ENCODE measurements at places on chromosomes 1 and 21. TPM values are rescaled to one million over a fixed set of nuclear protein-coding genes. Genes with fewer than 3 reads are reported as not detected.

DNA sequence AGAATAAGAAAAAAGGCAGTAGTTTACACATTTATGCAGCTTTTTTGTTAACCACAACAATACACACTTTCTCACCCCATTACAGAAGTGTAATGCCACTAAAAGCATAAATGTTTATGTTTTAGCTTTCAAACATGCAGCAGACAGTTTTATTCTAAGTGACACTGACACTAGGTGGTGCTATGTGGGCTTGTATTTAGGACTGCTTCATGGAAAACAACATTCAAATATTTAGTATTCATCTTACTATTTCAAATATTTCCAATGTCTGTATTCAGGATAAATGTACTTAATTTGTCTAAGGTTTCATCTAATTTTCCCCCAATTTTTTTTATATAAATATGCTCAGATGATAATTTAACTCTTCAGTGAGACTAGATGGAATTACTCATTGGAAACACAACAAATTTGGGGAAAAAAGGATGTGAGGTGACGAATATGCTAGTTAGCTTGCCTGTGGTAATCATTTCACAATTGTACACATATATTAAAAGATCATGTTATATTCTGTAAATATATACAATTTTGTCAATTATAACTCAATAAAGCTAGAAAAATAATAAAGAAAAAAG lies 71.4 kb downstream of the USP1 start:
- no peak overlapping the region for H3K27ac ChIP-seq
- H3K4me1 ChIP-seq, result no peaks in the 10 kb centered on the region
- H3K36me3 ChIP-seq, result peaks cover 6% of the 10 kb centered on the region
- DNase-seq, result no peak
- H3K4me3 ChIP-seq, result no peak overlapping the region

DNA sequence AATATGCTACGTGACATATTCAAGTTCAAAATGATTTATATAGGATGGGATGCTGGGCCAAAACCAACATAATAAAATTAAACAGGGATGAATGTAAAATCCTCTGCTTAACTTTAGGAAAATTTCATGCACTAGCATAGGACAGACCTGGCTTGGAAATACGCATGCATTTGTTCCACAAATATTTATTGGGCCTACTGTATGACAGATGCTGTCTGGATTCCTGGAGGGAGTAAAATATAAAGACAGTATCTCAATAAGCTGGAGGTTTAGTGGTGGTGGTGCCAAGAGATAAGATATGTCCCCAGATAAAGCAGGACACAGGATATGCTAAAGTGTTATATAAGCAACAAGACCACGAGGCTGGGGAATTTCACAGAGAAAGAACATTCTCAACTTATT lies 15.1 kb downstream of the RCSD1 start:
- no peaks in the 10 kb centered on the region for H3K27me3 ChIP-seq
- H3K36me3 ChIP-seq, result no peaks in the 10 kb centered on the region
- H3K27ac ChIP-seq, result no peak overlapping the region
- DNase-seq, result no peak
- no peak overlapping the region for H3K4me3 ChIP-seq

DNA sequence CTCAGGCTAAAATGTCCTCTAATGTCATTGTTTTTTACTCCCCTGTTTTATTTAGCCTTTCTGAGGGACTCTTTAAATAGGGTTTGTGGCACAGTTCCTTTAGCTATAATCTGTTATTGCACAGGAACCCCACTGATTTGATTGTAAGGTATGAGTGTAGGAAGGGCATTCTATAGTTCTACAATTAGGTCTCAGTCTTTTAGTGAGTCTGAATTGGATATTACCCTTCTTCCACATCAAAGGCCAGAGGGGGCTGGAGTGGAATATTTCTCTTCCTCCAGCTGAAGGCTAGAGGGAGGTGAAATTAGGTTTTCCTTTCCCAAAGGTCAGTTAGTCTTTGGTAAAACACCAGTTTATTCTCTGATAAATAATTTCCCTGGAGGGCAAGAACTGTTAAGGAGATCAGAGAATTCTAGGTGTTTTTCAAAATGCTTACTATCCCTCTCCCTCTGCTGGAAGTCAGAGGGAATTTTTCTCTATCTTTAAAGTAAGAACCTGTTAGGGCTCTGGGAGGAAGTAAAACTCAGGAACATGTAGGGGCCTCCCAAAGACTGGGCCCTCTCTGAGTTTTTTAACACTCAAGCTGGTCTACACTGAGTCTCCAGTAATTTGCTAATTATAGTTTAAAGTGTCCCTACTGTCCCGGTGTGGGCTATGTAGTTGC lies 176.3 kb upstream of the ZNHIT6 start:
- no peak for DNase-seq
- H3K4me1 ChIP-seq, result no peaks in the 10 kb centered on the region
- no peak overlapping the region for H3K27ac ChIP-seq
- no peaks in the 10 kb centered on the region for H3K27me3 ChIP-seq
- H3K4me3 ChIP-seq, result no peak overlapping the region

LYPD8 gene
- 1.6 TPM for total RNA-seq

HRNR gene
- total RNA-seq, result not detected

DNA sequence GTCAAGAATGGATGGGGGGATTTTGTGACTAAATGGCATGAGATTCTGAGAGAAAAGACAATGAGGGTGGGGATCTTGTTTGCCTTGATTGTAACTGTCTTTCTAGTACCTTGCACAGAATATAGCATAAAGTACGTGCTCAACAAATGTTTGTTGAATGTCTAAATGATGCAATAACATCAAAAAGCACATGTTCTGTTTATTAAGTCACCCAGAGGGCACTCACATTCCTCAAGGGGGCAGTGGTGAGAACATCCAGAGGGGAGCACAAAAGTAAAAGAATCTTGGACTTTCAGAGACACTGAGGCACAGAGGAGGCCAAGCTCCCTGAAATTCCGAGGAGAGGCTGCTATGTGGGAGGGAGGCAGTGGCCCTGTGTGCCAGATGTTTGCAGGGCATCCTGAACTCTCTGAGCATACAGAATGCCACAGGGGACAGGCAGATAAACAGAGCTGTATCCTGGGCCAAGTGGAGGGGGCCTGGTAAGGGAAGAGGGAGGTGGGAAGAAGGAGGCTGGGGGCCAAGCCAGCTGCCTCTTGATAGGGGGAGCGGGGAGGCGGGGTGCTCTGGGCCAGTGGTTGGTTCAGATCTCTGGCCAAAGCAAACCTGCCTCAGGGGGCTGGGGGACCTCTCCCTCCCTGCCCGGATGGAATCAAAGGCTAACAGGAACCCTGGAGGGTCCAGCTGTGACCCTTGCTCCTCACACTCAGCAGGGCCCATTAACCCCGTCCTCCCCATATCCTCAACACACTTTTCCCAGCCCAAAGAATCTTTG lies 6.5 kb upstream of the ATP1A2 start:
- no peak for DNase-seq
- H3K27me3 ChIP-seq, result no peaks in the 10 kb centered on the region
- H3K4me3 ChIP-seq, result no peak overlapping the region
- no peaks in the 10 kb centered on the region for H3K36me3 ChIP-seq
- peaks cover under 1% of the 10 kb centered on the region for H3K4me1 ChIP-seq
- H3K27ac ChIP-seq, result peak overlapping the region; percentile 25

GRCh38 chr1:121472017-121472416 lies 287.2 kb downstream of the SRGAP2C start:
- H3K36me3 ChIP-seq, result no peaks in the 10 kb centered on the region
- no peaks in the 10 kb centered on the region for H3K27me3 ChIP-seq
- no peak overlapping the region for H3K27ac ChIP-seq
- H3K4me3 ChIP-seq, result no peak overlapping the region
- DNase-seq, result no peak

DNA sequence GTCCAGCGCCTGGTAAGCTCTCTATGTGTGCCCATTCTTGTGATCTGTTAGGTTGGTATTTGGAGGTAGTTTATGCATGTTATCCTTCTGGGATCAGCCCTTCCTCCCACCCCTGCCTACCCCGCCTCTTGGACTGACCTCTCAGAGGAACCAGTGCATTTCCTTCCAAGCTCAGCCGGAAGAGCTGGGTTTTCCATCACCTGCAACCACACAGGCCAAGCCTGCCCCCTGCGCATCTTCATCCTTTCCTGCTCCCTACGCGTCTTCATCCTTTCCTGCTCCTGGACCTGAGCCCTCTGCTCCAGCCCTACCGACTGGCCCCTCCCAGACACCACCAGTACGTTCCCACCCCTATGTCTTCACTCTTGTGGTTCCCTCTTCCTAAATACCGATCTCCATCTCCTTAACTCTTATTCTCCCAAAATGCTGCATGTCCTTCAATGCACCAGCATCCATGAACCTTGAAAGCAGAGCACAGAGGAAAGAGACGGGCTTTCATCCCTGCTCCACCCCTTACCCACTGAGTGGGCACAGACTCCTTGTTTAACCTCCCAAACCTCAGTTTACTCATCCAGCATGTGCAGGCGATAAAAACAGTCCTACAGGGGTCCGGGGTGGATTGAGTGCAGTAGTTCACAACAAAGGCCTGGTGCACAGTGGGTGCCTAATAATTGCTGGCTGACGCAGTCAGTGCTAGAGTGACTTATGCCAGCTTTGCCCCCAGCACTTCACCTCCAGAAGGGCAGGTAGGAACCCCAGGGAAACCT lies 526.3 kb downstream of the MATN1 start:
- H3K4me1 ChIP-seq, result no peaks in the 10 kb centered on the region
- H3K4me3 ChIP-seq, result no peak overlapping the region
- H3K27me3 ChIP-seq, result no peaks in the 10 kb centered on the region
- DNase-seq, result no peak
- no peaks in the 10 kb centered on the region for H3K36me3 ChIP-seq

C8B gene
- total RNA-seq, result not detected

TTC22 gene
- 0.32 TPM for total RNA-seq

DNA sequence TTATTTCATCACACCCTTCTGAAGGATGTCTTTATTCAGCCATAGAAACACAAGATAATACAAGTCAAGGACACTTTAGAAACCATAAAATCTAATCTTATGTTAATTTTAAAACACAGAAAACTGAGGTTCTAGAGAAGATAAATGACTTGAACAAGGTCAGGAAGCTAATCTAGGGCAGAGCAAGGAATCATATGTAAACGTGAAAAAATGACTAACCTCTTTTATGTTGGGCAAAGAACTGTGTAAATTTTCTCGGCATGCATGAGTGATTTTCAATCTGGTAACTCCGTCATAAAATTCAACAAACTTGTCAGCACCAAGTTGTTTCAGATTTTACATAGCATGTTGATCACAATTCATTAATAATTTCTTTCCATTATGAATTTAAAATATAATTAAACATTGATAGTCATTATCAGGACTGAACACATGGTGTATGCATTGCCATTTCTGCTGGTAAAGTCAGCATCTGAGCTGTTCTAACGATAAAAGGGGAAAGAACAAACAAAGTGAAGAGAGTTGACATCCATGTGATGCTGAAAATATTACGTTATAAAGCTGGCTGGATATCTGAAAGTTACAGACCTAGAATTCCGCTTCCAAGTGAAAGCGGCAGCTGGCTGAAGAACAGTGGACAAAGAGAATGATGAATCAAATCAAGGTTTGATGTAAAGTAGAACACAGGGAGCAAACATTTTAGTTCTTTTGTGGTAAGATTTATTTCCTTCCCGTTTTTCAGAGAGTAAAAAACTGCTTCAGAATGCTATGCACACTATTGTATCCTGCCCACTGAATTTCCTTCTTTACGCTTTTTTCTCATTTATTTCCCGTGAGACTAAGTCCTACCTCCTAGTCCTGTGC lies 1037.4 kb upstream of the TMPRSS15 start:
- H3K4me3 ChIP-seq, result no peak overlapping the region
- no peaks in the 10 kb centered on the region for H3K27me3 ChIP-seq
- no peaks in the 10 kb centered on the region for H3K36me3 ChIP-seq
- DNase-seq, result no peak
- H3K27ac ChIP-seq, result no peak overlapping the region

SYT11 gene
- 4.5 TPM for total RNA-seq

DNAJC6 gene
- 6.2 TPM for total RNA-seq

INTS11 gene
- 68.6 TPM for total RNA-seq

- no peaks in the 10 kb centered on the region for H3K4me1 ChIP-seq
- H3K27me3 ChIP-seq, result no peaks in the 10 kb centered on the region
- no peak overlapping the region for H3K4me3 ChIP-seq
- peak overlapping the region; percentile 90 for H3K27ac ChIP-seq
- H3K36me3 ChIP-seq, result no peaks in the 10 kb centered on the region
- DNase-seq, result no peak
Measured at GRCh38 chr1:207004931-207005830, 27.4 kb downstream of the C1orf116 start.

GRCh38 chr1:205279986-205280385 lies 41.6 kb downstream of the NUAK2 start:
- no peaks in the 10 kb centered on the region for H3K36me3 ChIP-seq
- H3K4me1 ChIP-seq, result peaks cover 9% of the 10 kb centered on the region
- no peak for DNase-seq
- H3K27ac ChIP-seq, result no peak overlapping the region
- no peaks in the 10 kb centered on the region for H3K27me3 ChIP-seq

DNA sequence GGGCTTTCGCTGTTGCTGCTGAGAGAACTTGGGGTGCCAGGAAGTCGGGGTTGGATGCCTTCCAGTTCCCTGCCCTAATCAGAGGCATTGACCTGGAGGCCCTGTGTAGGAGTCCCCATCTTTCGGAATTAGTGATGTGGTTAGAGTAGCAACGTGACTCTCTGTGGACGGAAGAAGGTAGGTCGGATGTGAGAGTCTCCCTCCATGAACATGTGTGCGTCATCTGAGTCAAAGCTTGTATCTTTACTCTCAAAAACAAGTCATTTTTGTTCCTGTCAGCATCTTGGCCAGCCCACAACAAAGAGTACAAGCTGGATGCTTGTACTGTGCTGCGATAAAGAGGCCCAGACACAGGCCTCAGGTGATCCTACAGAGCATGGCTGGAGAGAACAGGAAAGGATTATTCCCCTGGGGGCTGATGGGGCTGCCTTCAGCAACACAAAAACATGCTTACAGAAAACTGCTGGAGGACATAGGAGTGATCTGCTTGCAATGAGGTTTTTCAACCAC lies 31.0 kb upstream of the IL10 start:
- no peaks in the 10 kb centered on the region for H3K36me3 ChIP-seq
- H3K4me3 ChIP-seq, result no peak overlapping the region
- DNase-seq, result no peak

DNA sequence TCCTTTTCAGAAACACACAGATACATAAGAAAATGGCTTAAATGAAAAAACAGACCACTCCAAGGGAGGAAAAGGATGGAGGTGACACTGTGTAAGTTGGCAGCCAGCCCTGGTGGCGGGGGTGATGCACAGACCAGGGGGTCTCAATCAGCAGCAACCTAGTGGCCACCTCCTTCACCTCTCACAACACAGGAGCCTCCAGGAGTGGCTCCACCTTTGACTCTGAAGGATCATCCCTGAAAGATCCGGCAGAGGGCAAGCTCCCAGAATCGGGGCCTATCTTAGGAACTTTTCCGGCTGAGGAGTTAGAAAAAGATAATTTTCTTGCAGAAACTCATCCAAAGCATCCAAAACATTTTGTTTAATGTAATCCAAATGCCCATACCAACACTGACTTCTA lies 51.2 kb upstream of the SMYD2 start:
- no peak overlapping the region for H3K4me3 ChIP-seq
- H3K27ac ChIP-seq, result no peak overlapping the region
- no peaks in the 10 kb centered on the region for H3K27me3 ChIP-seq
- no peaks in the 10 kb centered on the region for H3K36me3 ChIP-seq

MPL gene
- not detected for total RNA-seq
